ENCODE measurements at places on chromosomes 3 and 15.

GRCh38 chr15:39578851-39579486, 1.9 kb upstream of the THBS1 start:
- no peak for DNase-seq

DNA sequence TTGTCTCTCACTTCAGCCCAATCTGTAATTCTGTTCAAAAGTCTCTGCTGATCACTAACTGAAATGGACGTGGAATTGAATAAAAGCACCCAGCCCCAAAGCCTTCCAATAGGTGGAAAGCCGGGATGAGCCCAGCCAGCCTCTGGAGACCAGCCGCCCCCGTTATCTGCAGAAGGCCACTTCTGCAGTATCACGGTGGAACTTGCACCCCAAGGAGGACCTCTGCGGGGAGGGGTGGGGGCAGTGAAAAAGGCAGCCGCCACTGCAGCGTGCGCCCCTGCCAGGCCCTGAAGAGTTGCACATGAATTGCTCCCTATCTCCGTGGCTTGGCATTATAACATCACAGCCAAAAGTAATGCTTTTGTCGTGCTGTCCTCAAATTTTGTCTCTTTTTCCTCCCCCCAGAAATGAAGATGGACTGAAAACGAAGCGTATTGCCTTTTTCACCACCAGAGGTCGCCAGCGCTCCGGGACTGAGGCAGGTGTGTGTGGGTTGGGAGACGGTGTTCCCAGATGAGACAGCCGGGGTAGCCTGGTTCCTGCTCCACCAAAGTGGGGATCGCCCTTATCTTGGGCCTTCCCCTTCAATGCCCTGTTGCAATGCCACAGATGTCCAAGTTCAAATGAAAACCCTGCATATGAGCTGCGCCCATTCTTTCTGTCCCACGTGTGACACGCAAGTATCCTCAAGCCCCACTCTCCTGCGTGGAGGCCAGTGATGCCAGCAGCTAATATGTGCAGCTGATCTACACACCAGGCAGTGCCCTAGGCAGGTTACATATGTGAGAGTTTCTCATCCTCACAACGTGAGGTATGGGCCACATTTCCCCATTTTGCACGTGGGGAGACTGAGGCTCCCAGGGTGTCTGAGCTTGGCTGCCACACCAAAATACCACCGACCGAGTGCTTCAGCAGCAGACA, 96.0 kb downstream of the LRRK1 start:
- DNase-seq = peak; percentile 75

DNA sequence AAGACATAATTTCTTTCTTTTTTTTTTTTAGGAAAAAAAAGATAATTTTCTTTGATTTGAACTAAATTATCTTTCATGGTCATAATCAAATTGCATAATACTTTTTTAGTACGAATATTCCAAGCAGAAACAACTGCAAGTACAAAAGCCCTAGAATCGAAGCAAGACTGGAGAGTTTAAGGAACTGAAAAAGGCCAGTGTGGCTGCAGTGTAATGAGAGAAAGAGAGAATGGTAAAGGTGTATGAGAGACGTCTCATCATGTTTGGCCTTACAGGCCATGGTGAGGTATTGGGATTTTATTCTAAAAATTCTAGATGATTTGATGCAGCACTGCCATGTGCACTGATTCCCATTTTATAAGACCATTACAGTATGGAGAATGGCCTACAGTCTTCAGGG, 180.9 kb downstream of the SUCNR1 start:
- DNase-seq = no peak

GRCh38 chr15:38886315-38887163, 321.9 kb upstream of the RASGRP1 start:
- DNase-seq = peak; percentile 3

DNA sequence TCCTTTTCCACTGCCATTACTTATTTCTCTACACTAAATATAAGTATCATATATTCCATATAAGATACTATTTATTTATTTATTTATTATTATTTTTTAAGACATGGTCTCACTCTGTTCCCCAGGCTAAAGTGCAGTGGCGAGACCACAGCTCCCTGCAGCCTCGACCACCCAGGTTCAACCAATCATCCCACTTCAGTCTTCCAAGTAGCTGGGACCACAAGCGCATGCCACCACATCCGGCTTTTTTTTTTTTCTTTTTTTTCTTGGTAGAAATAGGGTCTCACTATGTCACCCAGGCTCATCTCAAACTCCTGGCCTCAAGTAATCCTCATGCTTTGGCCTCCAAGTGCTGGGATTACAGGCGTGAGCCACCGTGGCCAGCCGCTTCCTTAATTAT, 56.6 kb downstream of the TP53BP1 start:
- DNase-seq = no peak

GRCh38 chr15:57109005-57109404, 190.6 kb downstream of the TCF12 start:
- DNase-seq = no peak

DNA sequence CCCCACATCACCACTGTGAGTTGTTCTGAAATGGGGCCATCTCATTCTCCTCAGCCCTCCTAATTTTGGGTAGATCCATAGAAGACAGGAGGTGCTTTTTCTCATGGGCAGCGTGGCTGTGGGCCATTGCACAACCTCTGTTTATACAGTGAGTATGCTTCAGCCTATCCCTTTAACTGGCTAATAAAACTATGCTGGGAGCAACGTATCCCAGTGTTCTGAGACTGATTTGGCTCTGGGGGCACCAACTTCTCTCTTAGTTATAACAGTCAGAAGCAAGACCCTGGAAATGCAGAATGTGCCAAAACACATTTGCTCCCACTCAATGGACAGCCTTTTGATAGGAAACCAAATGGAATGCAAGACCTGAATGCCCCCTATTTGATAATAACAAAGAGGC, 97.1 kb upstream of the ICE2 start:
- no peak for DNase-seq

GRCh38 chr3:133753779-133754164, 7.6 kb downstream of the TF start:
- DNase-seq = no peak
